Large intestine (tissue), 12 donors: ENCODE measurements at places on chromosomes 1 and 21. TPM values are rescaled to one million over a fixed set of nuclear protein-coding genes. Genes with fewer than 3 reads are reported as not detected.
A peak's percentile ranks its signal among the peaks of the same experiment; 100 is the strongest.

Gene NPL
- 28.0 TPM for polyA plus RNA-seq

GRCh38 chr1:235867903-235868469, 1.3 kb upstream of the LYST start:
- no peak for DNase-seq
- peak overlapping the region; percentile 75 for H3K27ac ChIP-seq
- H3K36me3 ChIP-seq: no peaks in the 10 kb centered on the region
- H3K4me1 ChIP-seq: peaks cover 4% of the 10 kb centered on the region
- H3K27me3 ChIP-seq: peaks cover 3% of the 10 kb centered on the region

DNA sequence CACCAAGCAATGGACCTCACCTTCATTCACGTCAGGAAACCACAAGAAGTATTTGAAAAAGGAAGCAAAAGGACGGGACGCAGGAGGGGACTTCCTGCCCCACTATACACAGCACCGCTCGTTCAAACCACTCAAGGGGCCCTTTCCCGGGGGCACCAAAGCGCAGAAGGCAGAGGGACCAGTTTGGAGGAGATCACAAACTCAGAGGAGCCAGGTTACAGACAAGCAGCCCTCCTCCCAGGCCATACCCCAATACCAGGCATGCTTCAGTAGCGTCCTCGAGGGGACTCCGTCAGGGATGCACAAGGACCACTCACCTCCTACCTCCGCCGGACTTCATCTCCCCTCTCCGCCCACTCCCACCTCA, 685 bp downstream of the CRTC2 start:
- peak overlapping the region; percentile 80 for H3K4me3 ChIP-seq
- H3K27me3 ChIP-seq: no peaks in the 10 kb centered on the region
- peaks cover 36% of the 10 kb centered on the region for H3K36me3 ChIP-seq

Gene ACTL8
- polyA plus RNA-seq: not detected

DNA sequence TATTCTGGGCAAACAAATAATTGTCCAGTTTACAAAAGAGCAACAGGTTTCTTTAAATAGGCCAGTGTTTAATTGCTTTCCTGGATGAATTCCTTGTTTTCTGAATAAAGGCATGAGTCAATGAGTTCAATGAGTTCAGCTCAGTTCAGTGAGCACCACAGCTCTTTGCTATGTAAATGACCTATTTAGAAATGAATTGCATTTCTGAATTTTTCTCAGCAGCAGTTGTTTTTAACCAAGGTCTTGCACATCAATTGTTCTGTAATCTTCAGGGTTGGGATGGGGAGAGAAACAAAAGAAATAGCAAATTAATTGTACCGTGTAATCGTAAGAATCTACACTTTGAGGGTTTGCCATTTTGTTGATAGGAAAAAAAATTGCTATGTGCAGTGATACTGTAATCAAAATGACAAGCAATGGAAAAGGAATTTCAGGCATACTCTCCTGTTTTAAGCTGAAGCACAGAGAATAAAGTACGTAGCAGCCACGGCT, 45.7 kb downstream of the MIS18A start:
- DNase-seq: no peak
- H3K27me3 ChIP-seq: no peaks in the 10 kb centered on the region
- no peaks in the 10 kb centered on the region for H3K4me1 ChIP-seq
- no peak overlapping the region for H3K4me3 ChIP-seq

Gene PTPN14
- polyA plus RNA-seq: 10.2 TPM

GRCh38 chr1:226967665-226968064, 27.6 kb downstream of the COQ8A start:
- no peak for DNase-seq
- no peak overlapping the region for H3K4me3 ChIP-seq
- no peaks in the 10 kb centered on the region for H3K27me3 ChIP-seq
- no peak overlapping the region for H3K27ac ChIP-seq

Gene DISC1
- polyA plus RNA-seq: 2.4 TPM

DNA sequence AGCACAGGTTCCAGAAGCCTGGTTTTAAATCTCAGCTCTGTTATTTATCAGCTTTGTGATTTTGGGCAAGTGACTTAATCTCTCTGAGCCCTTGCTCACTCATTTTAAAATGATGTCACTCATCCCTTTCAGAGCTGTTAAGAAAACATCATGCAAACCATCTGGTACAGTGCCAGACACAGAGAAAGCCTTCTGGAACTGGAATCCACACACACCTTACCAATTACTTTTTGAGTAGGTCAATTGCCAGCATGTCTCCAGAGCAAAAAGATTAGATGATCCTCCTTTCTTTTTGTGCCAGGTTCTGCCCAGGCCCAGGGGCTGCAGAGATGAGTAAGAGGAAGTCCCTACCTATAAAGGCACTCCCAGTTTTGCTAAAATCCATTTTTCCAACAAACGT, 61.3 kb downstream of the ROR1 start:
- H3K4me3 ChIP-seq: no peak overlapping the region
- no peaks in the 10 kb centered on the region for H3K27me3 ChIP-seq
- no peak overlapping the region for H3K27ac ChIP-seq
- DNase-seq: no peak
- no peaks in the 10 kb centered on the region for H3K36me3 ChIP-seq

DNA sequence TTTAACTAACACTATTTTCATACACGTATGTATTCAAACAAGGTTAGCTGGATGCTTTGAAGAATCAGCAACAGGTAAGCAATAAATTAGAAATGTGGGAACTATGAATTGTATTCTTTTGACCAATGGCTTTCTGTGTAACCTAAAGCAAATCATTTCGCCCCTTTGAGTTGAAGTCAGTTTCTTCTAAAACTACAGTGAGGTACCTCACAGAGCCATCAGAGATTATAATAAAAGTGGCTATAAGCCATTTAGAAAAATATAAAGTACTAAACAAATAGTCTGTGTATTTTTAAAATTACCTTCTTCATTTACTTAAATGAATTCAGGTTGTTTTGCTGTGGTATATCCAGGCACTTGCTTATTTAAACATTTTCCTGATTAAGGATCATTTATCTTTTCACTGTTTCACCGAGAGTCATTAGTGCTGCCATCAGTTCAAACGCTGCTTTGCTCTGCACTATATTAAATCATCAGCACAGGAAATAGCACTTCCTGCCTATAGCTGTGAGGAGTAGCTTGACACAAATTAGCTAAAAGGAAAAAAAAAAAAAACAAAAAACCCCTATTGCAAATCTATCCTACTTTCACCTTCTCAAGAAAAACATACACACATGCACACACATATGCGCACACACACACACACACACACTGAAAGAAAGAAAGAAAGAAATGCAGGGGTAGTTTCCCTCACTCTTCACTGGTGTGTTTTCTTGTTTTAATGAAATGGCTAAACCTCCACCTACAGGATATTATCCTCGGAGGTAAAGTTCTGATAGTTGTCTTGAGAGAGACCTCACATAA, 39.8 kb upstream of the C1orf105 start:
- H3K4me1 ChIP-seq: peaks cover 7% of the 10 kb centered on the region
- H3K4me3 ChIP-seq: no peak overlapping the region
- H3K36me3 ChIP-seq: no peaks in the 10 kb centered on the region

GRCh38 chr21:42939582-42940413, 14.4 kb upstream of the ERVH48-1 start:
- peak; percentile 63 for DNase-seq
- H3K36me3 ChIP-seq: no peaks in the 10 kb centered on the region
- H3K4me1 ChIP-seq: no peaks in the 10 kb centered on the region
- no peak overlapping the region for H3K4me3 ChIP-seq
- peak overlapping the region; percentile 10 for H3K27ac ChIP-seq
- no peaks in the 10 kb centered on the region for H3K27me3 ChIP-seq

Gene CR1L
- polyA plus RNA-seq: 0.45 TPM

- no peak overlapping the region for H3K4me3 ChIP-seq
- no peaks in the 10 kb centered on the region for H3K36me3 ChIP-seq
- H3K27me3 ChIP-seq: no peaks in the 10 kb centered on the region
- H3K4me1 ChIP-seq: no peaks in the 10 kb centered on the region
These were observed 114.1 kb downstream of the TNR start for GRCh38 chr1:175629318-175629694.

DNA sequence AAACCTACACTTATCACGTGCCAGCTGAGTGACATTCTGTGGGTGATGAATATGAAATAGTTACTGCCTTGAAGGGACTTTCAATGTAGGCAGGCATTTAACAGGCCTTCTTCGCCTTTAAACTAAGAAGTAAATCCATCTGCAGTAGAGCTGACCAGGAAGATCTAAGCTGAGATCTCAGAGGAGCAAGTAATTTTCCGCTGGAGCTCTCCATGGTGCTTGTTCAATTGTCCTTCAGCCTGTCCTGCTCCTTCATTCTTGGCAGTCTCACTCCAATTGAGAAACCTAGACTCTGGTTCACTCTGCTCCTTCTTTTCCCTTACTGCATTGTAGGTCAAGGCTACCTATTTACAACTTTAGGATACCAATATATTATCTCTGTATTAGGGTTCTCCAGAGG, 183.5 kb downstream of the HMCN1 start:
- no peak overlapping the region for H3K27ac ChIP-seq
- no peaks in the 10 kb centered on the region for H3K4me1 ChIP-seq
- H3K4me3 ChIP-seq: no peak overlapping the region
- peak; percentile 4 for DNase-seq
- no peaks in the 10 kb centered on the region for H3K36me3 ChIP-seq
- H3K27me3 ChIP-seq: no peaks in the 10 kb centered on the region
